OCI-M1 (cell line): ENCODE measurements at places on chromosomes 2 and 18.

DNA sequence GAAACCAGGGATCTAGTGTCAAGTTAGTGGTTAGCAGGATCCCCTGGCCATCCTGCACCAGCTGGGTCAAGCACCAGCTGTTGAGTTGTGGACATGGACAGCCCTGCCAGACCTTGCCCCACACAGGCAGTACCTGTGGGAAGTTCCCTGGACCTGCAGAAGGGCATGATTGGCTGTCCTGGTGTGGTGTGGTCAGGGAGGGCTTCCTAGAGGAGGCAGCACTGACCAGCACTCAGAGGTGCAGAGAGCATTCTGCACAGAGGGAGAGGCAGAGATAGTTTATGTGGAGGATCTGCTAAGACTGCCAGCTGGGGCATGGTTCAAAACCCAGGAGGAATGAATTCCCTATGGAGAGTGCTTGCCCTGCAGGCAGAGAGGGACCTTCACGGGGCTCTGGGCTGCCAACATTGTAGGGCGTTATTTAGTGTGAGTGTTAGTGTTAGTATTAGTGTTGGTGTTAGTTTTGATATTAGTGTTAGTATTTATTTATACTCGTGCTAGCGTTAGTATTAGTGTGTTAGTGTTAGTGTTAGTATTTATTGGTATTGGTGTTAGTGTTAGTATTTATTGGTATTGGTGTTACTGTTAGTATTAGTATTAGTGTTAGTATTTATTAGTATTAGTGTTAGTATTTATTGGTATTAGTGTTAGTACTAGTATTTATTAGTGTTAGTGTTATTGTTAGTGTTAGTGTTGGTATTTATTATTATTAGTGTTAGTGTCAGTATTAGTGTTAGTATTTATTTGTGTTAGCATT lies 31.9 kb downstream of the TWIST2 start:
- no peak for DNase-seq

GRCh38 chr2:16321872-16322271 lies 343.8 kb downstream of the CYRIA start:
- DNase-seq = peak; percentile 17

- no peak for DNase-seq
Measured at GRCh38 chr2:69716555-69717120, 25.3 kb upstream of the ANXA4 start.

DNA sequence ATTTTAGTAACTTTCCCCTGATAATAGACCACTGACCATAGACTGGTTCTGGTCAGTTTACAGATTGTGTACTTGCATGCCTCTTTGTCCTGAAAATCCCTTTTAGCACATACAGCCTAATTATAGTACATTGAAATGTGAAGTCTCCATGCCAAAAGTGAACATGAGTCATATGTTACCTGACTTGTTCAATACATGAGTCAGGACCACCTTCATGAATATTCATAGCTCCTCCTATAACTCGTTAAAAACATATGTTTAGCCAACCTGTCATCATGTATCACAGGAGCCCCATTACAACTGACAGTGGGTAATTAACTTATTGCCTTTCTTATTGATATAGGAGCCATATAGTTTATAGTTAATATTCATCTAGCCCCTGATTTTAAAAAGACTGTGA lies 78.6 kb downstream of the SH3YL1 start:
- DNase-seq = no peak

GRCh38 chr18:72456802-72457201 lies 87.3 kb downstream of the CBLN2 start:
- no peak for DNase-seq

- no peak for DNase-seq
Measured at GRCh38 chr2:37629529-37629928, 41.9 kb downstream of the CDC42EP3 start.

GRCh38 chr18:48800466-48800865 lies 150.3 kb downstream of the SMAD7 start:
- DNase-seq = no peak

DNA sequence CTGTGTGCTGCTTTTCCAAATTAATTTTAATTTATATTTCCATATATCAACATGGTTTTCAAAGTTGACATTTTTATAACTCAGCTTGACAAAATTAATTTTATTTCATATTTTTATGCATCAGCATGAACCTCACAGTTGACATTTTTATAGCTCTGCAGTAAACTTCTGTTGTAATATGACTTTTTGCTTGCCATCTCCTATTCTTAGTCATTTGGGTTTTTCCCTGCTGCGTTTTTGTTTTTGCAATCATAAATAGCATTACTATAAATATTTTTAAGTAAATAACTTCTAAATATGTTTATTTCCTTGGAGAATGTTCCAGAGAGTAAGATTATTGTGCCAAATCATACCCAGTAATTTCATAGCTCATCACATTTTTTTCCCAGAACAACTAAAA lies 21.0 kb upstream of the L3MBTL4 start:
- no peak for DNase-seq

DNA sequence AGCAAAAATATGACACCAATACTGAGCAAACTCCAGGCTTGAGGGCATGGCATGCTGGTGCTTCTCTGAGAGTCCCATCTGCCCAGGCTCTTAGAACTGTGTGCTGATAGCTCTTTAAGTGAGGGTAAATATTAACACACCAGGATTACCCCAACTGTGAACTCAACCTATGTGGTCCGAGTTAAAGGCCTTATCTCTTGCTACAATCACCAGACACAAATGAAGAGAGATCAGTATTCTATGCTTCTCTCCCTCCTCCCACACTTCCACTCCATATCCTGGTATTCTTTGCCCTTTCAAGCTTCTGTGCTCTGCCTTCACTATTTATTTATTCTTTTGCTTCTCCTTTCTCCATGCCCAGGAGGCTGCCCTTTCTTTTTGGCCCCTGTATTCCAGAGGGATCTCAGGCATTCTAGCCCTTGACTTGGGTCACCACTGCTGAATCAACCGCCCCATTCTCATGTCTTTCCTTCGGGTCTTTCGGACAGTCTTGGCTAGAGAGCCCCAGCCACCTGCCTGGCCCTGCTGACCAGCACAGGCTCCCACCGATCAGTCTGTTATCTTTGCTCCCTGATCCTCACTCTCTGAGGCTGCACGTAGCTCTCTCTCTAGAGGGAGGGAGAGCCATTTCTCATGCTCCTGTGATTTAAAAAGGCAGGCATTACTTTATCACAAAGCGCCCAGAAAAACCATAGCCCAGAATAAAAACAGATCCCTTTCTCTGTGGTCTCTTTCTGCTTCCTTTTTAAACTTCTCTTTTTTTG lies 17.2 kb upstream of the HK2 start:
- DNase-seq = peak; percentile 75

GRCh38 chr2:109058191-109058632 lies 69.2 kb upstream of the EDAR start:
- no peak for DNase-seq

DNA sequence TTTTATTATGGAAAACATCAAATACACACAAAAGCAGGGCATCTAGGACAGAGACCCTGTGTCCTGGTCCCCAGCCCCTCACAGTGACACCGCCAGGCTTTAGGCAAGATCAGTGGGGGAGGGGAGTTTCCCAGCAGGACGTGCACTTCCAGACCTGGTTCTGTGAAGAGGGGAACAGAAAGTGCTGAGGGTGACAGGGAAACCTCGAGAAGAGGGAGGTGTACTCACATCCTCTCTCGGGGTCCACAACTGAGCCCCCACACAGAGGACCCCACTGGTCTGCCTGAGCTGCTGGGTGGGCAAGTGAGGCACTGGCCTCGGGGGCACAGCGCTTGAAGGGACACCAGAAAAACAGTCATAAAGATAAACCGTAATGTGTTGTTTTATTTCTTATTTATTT lies 4.4 kb upstream of the GPR35 start:
- DNase-seq = no peak
